ENCODE measurements at places on chromosomes 11 and 22.
A peak's percentile ranks its signal among the peaks of the same experiment; 100 is the strongest.

DNA sequence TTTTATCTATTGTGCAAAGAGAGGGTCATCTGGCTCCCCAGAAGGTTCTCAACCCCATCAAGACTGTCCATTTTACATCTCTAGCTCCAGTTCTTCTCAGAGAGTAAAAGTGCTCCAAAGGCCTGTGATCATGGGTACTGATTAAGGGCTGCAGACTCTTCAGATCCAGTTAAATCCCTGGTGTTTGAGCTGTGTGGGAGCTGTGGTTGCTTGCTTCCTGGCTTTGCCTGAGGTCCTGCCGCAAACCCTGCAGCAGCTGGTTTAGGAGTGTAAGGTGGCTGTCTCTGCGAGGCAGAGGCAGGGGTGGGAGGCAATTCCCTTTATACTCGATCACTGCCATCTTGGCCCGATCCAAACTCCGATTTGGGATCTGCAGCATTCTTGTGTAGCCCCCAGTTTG is 1.2 kb downstream of the MRPL17 start:
- DNase-seq: no peak

DNA sequence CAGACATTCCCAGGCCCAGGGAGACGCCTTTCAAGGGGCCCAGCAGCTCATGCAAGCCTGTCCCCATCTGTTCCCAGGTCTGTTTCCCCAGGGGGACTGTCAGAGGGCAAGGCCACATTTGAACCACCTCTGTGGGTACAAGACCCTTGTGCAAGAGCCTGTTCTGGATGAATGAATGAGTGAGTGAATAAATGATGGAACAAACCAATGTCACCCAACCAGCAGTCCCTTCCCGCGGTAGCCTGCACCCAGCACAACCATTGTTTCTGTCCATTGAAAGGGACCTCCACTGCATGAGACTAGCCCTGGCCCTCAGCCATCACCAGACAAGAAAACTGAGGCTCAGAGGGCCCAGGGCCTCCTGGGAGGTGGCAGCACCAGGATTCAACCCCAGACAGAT is 69.7 kb upstream of the TCF20 start:
- no peak for DNase-seq

DNA sequence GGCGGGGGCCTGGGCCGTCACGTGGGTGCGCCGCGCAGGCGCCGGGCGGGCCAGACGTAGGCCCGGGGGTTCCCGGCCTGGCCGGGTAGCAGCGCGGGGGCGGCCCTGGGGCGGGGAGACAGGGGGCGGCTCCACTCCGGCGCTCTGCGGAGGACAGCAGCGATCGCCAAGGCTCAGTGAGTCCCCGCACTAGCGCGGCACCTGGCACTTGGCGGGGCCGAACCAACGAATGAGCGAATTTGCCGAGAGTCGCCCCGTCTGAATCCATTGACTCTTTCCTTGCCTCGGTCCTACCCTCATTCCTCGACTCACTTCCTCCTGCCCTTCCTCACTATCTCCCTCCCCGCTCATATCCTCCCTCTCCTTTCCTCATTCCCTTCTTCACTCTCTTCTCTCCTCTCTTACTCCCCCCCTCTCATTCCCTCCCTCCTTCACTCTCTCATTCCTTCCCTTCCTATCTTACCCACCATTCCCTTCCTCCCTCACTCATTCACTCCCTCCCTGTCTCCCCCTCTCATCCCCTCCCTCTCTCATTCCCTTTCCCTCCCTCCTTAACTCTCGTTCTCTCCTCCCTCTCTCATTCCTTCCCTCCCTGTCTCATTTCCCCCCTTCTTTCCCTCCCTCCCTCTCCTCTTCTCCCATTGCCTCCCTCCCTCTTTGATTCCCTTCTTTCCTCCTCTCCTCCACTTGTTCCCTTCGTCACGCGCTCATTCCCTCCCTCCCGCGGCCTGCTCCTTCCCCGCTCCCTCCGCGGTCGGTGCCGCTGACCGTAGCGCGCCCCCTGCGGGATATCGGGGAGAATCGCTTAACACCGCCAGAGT is 476 bp upstream of the KLHL22 start:
- DNase-seq: peak; percentile 83

DNA sequence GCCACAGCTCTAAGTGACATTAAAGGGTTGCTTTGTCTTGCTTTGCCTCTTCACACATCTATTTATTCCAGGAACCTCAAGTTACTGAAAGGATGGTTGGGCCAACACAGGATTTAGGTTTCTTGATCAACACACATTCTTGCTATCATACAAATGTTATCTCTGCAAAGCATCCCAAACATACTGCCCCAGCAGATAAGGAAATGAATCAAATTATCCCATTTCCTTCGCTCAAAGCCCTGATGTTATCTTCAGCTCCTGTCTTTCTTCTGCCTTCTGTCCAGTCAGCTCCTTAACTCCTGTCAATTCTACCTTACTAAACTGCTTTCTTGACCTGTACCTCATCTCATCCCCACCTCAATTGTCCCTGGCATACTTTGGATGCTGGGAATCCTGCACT is 355.9 kb upstream of the TENM4 start:
- no peak for DNase-seq

DNA sequence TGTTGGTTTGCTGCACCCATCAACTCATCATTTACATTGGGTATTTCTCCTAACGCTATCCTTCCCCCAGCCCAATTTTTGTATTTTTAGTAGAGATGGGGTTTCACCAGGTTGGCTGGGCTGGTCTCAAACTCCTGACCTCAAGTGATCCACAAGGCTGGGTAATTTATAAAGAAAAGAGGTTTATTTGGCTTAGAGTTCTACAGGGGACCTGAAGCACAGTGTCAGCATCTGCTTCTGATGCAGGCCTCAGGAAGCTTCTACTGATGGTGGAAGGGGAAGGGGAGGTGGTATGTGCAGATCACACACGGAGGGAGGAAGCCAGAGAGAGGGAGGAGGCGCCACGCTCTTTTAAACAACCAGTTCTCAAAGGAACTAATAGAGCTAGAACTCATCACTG is 25.8 kb downstream of the TANGO2 start:
- no peak for DNase-seq

DNA sequence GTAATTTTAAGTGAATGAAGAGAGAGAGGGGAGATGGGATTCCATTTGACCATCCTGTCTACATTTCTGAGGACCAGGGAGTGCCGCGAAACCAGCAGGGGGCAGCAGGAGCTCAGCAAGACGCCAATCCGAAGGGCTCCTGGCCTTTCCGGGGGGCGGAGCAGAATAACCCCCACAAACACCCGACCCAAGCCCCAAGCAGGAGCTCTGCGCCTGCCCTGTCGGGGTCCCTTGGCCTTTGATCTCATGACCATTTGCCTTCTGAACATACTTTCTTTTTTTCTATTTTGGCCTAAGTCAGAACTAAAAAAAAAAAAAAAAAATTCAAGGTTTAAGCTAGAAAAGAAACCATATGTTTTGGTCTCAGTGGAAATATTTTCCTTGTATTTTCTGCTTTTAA is 21.9 kb upstream of the SCN2B start:
- peak; percentile 62 for DNase-seq

DNA sequence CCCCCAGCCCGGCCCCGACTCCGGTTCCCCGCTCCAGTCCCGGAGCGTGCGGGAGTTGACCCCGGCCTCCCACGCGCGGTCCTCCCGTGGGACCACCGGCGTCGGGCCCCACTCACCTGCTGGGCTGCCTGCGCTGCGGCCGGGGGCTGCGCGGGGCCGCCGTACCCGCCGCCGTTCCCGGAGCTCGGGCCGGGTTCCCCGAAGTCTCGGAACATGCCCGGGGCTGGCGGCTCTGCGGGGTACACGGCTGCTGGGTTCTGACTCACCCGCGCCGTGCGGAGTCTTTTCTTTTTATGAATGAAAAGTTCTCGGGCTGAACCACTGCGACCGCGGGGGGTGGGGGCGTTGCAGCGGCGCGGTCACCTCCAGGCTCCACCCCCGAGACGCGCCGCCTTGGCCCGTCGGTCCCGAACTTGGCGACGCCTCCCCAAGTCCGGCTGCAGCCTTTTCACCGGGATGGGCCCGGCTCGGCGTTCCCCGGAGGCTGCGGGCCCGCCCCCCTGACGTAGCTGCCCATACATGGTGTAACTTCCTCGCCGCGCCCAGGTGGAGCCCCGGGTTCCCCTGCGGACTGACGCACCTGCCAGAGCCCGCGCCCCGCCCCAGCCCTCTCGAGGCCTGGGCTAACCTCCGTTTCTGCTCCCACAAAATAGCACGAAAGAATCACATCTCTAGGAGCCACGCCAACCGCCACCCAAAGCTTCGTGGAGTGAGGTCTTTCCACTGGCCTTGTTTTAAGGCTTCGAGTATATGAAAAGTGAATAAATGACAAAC is at the start of gene FOSL1:
TSS of gene FOSL1 (minus strand) at position 264 of the 774 bp plus-strand sequence. CDS start at position 215, 49 bp downstream.
- peak; percentile 85 for DNase-seq

DNA sequence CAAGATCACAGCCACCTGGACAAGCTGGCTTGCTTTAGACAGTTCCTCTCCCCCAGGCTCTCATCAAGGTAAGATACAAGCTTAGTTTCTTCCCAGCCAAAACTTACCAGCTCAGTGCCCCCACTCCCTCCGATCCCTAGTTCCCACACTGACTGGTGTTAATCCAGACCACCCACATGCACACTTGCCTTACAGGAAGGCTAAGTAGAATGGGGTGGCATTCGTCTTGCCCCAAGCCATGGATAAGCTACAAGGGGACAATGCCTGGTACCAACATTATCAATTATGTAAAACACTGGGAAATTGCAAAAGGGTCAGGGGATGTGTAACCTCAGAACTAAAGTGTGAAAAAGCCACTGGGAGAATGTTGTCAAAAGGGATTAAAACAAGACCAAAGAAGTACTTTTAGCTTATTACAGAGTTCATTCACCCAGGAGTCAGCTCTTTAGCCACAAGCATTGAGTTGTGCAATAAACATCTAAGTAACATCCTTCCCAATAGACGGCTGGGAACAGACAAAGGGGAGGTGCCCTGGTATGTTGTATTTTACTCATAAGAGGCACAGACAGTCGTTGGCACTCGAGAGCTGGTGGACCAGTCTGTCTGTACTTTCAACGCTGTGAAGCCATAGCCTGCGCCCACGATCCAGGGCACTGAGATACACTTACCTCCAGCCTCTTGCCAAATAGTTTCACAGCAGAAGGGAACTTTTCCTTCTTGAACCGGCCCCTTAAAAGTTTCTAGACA is 1.1 kb downstream of the DHCR7 start:
- no peak for DNase-seq

- DNase-seq: no peak
Observed at GRCh38 chr11:62857541-62857982, 18.2 kb upstream of the WDR74 start.
